Esophagus squamous epithelium (tissue), 5 donors: ENCODE measurements at places on chromosomes 6 and 20.

GRCh38 chr6:70980727-70981126, 23.9 kb upstream of the B3GAT2 start:
- no peak for DNase-seq

- no peak for DNase-seq
Observed at GRCh38 chr20:46994341-46994740, 99.7 kb downstream of the EYA2 start.

- DNase-seq = no peak
Observed at GRCh38 chr20:34070859-34071258, 41.2 kb downstream of the EIF2S2 start.

DNA sequence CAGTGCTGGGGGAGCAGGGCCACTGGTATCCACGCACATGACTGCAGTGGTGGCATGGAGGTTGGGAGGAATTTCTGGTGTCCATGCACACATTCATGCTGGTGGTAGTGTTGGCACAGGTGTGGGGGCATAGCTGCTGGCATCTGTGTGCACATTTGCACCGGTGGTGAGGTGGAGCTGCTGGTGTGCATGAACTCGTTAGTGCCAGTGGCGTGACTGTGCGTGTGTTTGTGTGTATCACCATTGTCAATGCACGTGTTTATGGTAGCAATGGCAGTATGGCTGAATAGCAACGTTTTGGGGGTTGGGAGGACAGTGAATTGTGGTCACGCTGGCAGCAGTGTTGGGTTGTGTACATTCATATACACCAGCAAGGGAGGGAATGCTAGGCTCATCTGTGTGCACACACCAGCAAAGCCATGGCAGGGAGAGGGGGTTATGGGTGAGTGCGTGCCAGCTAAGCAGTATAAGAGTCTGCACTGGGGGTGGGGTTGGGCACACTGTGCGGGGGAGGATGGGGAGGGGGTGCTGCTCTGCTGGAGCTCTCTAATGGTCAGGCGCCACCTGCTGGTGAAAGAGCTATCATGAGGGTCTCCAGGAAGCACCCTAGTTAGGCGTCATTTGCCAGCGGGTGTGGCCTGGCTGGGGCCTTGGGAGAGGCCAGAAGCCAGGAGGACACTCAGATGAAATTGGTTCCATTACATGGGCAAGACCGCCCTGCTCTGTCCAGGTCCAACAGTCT, 626.1 kb upstream of the ID4 start:
- DNase-seq = no peak

GRCh38 chr20:50821257-50821921, 26.5 kb downstream of the BCAS4 start:
- DNase-seq = no peak
